ENCODE measurements at places on chromosomes 5 and 9.
A peak's percentile ranks its signal among the peaks of the same experiment; 100 is the strongest.

DNA sequence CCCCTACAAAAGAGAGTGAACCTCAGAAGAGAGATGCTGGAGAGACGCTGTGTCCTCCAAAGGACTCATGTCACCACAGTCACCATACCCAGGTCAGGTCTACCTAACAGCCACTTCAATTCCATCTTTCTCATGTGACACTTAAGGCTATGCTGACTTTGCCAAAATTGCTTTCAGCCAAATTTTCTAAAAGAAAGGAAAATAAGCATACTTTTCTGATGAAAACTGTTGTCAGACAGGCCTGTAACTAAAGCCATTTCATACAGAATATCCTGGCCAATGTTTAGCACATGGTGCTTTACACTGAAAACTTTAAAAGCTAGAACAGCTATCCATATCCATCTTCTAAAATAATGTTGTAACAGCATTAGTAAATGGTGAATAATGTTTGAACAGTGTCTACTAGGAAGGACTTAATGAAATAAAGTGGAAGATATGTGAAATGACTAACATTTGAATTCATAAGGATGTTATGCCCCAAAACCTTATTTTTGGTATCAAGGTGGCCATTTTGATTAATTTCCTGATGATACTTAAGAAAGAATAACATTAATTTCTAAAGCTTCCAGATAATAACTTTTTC lies 97.2 kb downstream of the NFIB start:
- DNase-seq, result no peak

GRCh38 chr9:1619915-1620710 lies 395.0 kb upstream of the SMARCA2 start:
- DNase-seq, result no peak

- peak; percentile 91 for DNase-seq
These were observed 64.0 kb downstream of the POU5F2 start for GRCh38 chr5:93677359-93677891.

- no peak for DNase-seq
These were observed 30.4 kb downstream of the CSF2 start for GRCh38 chr5:132103969-132104391.

- DNase-seq, result no peak
These were observed 90.6 kb downstream of the RALGPS1 start for GRCh38 chr9:127004946-127005769.

- DNase-seq, result no peak
These were observed 78.3 kb upstream of the TRIO start for GRCh38 chr5:14064841-14065240.

- no peak for DNase-seq
These were observed at the start of gene ARL14EPL for GRCh38 chr5:116032094-116032517. Gene ARL14EPL (plus strand): TSS chr5:116032472. CDS start chr5:116051466, 18,994 bp downstream.

GRCh38 chr9:69971643-69972449 lies 71.8 kb upstream of the MAMDC2 start:
- peak; percentile 44 for DNase-seq

DNA sequence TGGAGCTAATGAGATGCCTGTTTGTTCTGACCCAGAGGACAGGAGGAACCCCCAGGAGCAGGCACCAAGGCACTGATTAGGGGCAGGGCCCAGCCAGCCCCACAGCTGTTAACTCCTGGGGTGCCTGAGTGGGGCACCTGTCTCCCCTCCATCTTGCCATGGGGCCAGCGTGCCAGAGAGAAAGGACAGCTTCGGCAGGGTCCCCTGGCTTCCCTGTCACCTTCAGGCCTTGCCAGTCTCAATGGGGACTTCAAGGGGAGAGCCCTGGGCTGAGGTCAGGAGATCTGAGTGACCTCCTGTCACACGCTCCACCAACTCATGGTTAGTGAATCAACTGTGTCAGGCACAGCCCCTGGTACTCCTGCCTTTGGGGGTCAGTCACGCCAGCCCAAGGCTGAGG lies 152.7 kb upstream of the MVB12B start:
- DNase-seq, result no peak

DNA sequence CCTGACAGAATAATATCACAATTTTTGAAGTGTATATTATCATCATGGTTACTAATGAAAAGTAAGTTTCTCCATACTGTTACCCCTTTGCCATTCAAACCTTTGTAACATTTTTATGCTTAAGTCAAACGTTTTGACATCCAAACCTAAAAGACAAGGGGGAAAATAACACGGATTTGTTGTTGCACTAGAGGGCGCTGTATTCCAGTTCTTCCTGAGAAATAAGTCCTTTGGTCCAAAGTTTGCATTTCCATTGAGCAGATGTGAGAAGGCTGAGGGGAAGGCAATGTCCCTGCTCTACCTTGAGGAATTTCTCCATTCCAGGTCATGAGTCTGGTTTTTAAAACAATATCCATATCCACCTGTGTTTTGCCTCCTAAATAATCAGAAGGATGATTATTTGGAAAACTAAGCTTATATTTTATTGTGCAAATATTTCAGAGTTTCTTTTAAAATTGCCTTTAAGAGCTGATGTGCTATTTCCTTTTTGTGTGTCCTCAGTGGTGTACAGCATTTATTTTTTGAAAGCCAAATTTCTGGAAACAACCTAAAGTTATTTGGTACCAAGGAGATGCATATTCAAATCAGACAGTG lies 9.7 kb downstream of the LECT2 start:
- peak; percentile 72 for DNase-seq

DNA sequence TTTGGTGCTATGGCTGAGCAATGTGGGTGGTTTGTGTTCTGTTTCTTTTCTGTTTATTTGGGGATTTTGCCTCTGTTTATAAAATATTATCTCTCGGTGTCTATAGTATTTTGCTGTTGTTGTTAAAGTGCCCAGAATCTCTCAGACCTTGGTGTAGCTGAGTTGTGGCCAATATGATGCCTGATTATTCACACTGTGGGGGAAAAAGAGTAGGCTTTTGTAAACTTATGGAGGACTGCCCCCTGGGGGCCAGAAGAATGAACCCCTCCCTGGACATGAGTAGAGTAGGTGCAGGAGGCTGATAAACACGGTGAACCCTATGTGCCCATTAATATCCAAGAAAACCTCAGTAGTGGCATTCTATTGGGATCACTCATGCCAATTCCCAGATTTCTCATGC lies 49.0 kb upstream of the DPYSL3 start:
- peak; percentile 55 for DNase-seq

GRCh38 chr5:107504424-107504823 lies 166.3 kb downstream of the EFNA5 start:
- DNase-seq, result no peak

DNA sequence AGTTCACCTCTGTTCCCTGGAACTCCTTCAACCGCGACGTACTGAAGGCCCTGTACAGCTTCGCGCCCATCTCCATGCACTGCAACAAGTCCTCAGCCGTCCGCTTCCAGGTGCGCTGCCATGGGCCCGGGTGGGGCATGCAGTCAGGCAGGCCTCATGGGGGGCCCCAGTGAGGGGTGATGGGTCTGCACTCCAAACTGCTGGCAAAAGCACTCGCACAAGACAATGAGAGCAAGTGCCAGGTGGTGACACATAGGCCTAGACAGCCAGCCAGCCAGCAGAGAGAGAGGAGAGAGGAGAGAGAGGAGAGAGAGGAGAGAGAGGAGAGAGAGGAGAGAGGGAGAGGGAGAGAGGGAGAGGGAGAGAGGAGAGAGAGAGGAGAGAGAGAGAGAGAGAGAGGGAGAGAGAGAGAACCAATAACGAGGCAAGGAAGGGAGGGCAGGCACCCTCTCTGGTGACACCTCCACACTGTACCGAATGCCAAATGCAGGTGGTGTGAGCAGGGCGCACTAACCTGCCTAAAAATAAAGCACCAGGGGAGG lies 21.0 kb downstream of the DBH start:
- DNase-seq, result peak; percentile 44

DNA sequence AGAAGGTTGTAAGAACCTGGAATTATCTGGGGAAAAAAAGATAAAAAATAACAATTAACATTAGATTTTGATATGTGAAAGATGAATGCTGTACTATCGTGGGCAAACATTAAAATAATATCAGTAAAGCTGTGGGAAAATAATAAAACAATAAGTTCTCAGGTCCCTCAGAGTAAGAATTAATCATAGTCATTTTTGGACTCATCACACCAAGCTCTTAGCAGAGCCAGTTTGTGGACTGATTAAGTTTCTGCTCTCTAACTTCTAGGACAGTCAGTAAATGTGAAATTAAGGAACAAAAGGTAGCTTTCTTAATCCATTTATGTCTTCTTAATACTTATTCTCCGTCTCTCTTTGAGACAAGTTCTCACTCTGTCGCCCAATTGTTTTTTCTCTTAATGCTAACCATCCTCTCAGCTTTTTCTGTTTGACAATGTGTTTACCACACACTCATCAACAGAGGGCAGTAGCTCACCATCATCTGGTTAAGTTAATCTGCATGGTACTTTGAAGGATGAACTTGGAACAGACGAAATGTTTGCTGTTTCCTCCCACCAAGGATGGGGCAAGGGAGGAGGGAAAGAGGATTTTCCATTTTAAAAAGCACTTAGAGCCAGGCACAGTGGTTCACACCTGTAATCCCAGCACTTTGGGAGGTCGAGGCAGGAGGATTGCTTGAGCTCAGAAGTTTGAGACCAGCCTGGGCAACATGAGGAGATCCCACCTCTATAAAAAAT lies 5.3 kb upstream of the ACO1 start:
- peak; percentile 30 for DNase-seq

- DNase-seq, result no peak
These were observed 37.8 kb upstream of the CRB2 start for GRCh38 chr9:123318202-123318601.

GRCh38 chr5:159657298-159657697 lies 259.0 kb upstream of the ADRA1B start:
- DNase-seq, result no peak

GRCh38 chr5:51131266-51131665 lies 252.0 kb upstream of the ISL1 start:
- DNase-seq, result no peak

GRCh38 chr9:105661011-105661410 lies 1.2 kb upstream of the TAL2 start:
- no peak for DNase-seq

GRCh38 chr9:99139868-99140267 lies 35.0 kb downstream of the TGFBR1 start:
- DNase-seq, result no peak

DNA sequence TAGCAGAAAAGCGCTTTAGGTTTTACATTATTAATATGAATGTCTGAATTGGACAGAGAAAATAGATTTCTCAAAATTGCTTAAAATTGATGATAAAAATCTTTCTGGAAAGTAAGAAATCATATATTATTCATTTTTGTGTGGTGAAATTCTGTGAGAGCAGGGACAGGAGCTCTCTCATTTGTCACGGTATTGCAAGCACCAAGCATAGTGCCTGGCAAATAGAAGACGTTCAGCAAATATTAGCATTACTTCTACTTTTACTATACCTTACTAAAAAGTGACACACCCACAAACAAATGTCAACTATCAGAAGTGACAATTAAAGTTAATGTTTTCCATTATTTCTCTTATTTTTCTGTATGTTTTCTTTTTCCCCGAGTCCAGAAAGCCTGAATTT lies 69.1 kb downstream of the XRCC4 start:
- no peak for DNase-seq

DNA sequence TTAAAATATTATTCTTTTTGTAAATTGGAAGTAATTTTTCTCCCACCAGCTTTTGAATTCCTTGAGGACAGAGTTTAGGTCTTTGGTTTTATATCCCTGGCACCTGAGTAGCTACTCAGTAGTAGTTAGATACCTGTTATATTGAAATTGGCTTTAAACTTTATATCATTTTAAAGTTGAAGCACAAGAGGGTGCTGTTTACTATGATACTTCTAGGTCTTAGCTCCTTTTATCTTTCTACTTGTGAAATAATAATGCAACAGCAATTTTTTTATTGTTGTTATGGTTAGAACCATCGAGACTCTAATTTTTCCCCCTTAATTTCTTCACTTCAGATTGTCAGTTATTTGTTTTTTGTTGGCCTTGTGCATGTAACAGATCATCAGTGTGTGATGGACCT lies 46.3 kb downstream of the AP3S1 start:
- no peak for DNase-seq

GRCh38 chr9:38185647-38186403 lies 116.8 kb upstream of the SHB start:
- no peak for DNase-seq

GRCh38 chr5:54063817-54064216 lies 246.6 kb downstream of the ARL15 start:
- DNase-seq, result no peak

- DNase-seq, result no peak
These were observed 3.2 kb downstream of the ELL2 start for GRCh38 chr5:95958310-95959014.

DNA sequence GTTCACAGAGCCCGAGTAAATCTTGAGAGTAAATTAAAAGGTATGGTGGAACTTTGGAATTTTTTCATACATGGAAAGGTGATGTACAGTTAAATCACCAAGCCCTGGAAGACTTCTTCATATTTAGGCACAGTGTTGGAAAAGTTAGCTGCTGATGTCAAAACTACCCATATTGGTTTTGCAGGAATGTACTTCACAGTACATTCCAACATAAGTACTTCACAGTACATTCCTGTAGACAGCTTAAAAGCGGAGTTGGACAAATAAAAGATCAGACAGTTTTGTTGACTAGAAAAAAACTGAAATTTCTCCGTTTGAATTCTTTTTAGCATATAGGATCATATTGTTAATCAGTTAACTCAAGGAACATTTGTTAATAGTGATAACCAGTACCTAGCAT lies 1.8 kb downstream of the RANBP17 start:
- DNase-seq, result no peak

DNA sequence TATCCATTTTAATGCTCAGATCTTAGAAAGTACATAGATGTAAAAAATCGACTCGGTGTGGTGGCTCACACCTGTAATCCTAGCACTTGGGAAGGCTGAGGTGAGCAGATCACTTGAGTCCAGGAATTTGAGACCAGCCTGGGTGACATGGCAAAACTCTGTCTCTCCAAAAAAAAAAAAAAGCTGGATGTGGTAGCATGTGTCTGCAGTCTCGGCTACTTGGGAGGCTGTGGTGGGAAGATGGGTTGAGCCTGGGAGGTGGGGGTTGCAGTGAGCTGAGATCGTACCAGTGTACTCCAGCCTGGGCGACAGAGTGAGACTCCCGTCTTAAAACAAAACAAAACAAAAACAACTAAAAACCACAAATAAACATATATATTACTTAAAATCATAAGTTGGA lies 61.4 kb downstream of the RASA1 start:
- no peak for DNase-seq

DNA sequence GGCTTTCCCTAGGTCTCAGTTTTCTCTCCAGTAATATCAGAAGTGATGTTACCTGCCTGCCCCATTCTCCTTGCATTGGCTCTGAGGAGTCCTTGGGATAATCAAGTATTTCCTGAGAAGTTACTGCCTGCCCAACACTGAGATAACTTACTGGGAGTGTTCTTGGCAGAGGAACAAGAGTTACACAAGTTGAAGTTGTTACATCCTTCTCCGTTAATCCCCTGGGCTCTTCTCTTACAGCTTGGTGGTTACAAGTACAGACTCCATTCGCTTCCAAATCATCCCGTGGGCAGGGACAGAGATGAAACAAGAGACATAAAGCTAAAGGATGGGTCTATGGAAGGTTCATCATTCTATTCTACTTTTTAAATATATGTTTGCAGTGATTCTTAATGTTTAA lies 74.1 kb upstream of the SAP30L start:
- no peak for DNase-seq

DNA sequence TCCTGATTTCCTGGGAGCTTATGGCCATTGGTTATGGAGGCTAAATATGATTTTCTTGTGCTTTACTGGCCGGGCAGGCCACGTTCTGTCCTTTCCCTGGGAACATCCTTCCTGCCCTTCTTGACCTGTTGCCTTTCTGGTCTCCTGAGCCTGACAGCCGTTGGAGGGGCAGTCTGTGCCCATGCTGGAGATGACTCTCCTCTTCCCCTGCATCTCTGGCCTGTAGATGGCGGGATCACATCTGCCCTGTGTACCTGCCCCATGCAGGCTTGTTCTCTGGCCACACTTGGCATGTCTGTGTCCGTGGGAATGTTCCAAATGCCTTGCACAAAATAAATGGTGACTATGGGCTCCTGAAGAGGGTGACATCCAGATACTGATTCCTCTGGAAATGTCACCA lies 253.1 kb upstream of the IRX4 start:
- DNase-seq, result no peak
